Umbilical cord (tissue), 2 donors: ENCODE measurements at places on chromosomes 13 and 19.
A peak's percentile ranks its signal among the peaks of the same experiment; 100 is the strongest.

DNA sequence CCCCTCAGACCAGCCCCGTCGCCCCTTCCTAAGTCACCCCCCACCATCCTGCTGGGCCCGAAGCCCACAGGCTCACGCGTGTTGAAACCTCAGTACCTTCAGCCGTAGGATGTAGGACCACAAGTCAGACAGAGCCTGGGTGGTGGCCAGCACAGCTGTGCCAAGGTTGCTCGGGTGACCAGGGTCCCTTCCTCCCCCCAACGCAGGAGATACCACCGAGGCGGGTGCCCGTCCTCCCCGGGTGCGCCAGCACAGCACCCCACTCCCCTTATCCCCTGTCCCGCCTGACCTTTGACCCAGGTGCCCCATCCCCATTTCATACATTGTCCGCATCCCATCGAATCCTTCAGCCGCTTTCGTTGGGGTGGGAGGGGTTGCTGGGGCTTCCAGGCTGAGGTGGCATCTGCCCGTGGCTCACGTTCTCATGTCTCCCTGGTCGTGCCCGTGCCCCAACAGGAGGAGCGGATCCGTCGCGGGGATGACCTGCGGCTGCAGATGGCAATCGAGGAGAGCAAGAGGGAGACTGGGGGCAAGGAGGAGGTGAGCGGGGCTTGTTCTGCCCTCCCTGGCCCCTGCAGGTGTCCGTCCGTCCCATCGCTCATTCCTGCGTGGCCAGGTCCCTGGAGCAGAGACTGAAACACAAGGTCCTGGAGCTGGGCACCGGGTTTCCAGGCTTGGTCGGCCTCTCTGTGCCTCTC lies 14.5 kb downstream of the EPN1 start:
- DNase-seq: no peak

DNA sequence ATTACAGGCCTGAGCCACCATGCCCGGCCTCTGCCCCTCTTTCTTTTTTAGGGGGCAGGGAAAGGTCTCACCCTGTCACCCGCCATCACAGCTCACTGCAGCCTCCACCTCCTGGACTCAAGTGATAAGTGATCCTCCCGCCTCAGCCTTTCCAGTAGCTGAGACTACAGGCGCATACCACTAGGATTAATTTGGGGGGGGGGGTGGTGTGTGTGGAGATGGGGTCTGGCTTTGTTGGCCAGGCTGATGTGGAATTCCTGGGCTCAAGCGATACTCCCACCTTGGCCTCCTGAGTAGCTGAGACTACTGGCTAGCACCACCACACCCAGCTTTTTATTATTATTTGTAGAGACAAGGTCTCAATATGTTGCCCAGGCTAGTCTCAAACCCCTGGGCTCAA lies 4.2 kb downstream of the APOE start:
- no peak for DNase-seq

GRCh38 chr19:51430221-51430620 lies 12.8 kb upstream of the SIGLEC10 start:
- DNase-seq: no peak

GRCh38 chr13:113098162-113098732 lies 7.3 kb upstream of the F7 start:
- DNase-seq: peak; percentile 16

- DNase-seq: no peak
These were observed 75.0 kb upstream of the VSTM2B start for GRCh38 chr19:29450812-29451211.

GRCh38 chr19:32692727-32693061 lies 1.1 kb downstream of the NUDT19 start:
- no peak for DNase-seq

DNA sequence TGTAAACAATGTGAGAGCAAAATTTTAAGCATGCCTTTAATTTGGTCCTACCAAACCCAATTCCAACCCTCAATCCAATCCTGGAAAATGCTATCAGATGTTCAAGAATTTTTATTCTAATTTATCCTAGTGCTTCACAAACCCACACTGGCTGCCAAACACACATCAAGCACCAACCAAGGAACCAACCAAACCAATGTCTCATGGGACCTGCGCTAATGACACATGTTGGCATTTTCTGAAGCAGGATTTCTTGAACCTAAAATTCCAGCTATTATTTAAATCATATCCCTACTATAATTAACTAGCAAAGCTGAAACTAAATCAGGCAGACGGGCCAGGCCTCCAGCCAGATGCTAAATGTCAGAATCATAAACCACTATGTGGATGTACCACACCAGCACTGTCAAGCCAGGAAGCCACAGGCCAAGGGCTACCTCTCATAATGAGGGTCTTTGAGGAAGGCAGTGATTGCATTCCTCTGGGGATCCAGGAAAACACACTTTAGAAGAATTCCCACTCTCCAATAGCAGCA lies 5.8 kb downstream of the LATS2 start:
- DNase-seq: no peak

- DNase-seq: no peak
These were observed 12.8 kb downstream of the IQCN start for GRCh38 chr19:18261474-18261873.

- DNase-seq: no peak
These were observed 1.4 kb downstream of the TLE6 start for GRCh38 chr19:2978772-2979171.

DNA sequence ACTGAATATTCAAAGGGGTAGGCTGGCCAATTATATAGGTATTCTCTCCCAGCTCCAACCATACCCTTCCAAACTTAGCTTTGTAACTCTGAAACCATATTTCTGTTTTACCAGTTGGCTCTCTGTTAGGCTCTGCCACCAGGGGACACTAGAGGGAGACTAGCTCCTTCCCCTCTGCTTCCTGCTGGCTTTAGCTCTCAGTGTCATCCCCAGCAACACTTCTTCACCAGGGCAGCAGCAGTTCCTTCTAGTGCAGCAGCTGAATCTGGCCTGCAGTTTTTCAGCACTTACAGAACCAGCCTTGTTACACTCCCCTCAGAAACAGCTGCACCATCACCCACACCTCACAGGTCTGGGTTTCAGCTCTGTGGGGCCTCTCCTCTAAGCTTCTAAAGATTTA lies 51.0 kb upstream of the DOCK9 start:
- DNase-seq: no peak

- no peak for DNase-seq
These were observed 9.1 kb downstream of the AP2A1 start for GRCh38 chr19:49775742-49776370.

DNA sequence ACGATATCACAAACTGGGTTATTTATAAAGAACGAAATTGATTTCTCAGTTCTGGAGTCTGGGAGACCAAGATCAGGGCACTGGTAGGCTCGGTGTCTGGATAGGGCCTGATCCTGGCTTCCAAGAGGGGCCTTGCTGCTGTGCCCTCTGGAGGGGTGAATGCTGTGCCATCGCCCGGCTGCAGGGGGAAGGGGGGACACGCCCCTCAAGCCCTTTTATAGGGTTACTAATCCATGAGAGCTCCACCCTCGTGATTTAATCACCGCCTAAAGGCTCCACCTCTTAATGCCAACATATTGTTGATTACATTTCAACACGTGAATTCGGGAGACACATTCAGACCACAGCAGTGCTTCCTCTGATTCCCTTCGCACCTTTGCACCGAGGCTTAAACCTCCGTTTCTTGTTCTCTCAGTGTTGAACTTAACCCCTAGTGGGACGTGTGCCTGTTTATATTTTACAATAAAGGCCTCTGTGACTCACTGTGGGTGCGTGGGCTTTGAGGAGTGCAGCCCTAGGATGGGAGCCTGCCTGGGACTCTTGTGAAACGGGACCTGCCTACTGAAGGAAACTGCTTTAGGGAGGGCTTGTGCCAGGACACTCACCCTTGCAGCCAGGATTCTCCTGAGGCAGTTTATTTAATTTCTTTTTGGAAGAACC lies 52.4 kb upstream of the SPATA13 start:
- no peak for DNase-seq

- DNase-seq: no peak
These were observed 661 bp downstream of the KCNJ14 start for GRCh38 chr19:48455908-48456562.

DNA sequence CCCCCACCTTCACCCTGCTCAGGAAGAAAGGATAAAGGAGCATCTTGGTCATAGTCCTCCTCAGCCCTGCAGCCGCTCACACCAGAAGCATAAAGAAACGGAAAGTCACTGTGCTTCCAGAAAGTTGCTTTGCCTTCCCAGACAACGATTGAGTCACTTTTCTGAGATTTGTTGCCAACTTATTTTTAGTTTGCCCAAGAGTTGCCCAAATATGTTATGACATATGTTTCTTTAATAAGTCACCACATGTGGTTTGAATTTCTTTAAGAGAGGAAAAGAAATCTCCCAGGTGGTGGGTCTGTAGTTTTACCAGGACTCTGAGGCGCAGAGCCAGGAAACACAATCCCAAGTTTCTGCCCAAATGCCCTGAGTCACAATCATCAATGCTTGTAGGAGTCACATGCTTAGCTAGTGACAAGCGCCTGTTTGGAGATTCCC lies 63.4 kb upstream of the LRCH1 start:
- DNase-seq: peak; percentile 58

DNA sequence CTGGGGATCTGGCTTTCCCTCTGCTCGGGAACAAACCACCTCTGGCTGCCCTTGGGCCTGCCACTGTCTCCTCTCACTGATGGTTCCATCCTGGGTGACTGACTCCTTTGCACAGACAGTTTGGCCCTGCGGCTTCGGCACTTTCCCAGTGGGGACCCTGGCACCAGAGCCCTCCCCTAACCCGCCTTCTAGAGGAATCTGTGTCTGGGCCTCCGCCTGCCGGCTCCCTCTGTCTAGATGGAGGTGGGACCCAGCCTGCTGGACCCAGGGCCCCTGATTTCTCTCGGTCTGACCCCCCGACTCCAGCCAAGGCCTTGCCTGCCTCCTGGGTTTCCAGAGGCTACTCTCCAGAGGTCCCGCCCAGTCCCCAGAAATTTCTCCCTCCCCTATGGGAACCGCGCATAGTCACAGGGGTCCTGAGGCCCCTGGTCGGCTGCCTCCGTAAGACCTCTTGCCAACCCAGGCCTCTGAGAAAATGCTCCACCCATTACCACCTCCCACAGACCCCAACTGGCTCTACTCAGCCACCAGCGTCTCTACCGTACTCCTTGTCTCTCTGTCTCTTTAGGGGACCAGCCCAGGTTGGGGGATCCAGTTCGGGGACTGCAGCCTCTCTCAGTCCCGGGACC lies 2.7 kb downstream of the CCDC106 start:
- DNase-seq: no peak

- DNase-seq: no peak
These were observed 262 bp downstream of the COX7A1 start for GRCh38 chr19:36152019-36152351.

GRCh38 chr13:50132904-50133357 lies 117.7 kb downstream of the KCNRG start:
- no peak for DNase-seq

DNA sequence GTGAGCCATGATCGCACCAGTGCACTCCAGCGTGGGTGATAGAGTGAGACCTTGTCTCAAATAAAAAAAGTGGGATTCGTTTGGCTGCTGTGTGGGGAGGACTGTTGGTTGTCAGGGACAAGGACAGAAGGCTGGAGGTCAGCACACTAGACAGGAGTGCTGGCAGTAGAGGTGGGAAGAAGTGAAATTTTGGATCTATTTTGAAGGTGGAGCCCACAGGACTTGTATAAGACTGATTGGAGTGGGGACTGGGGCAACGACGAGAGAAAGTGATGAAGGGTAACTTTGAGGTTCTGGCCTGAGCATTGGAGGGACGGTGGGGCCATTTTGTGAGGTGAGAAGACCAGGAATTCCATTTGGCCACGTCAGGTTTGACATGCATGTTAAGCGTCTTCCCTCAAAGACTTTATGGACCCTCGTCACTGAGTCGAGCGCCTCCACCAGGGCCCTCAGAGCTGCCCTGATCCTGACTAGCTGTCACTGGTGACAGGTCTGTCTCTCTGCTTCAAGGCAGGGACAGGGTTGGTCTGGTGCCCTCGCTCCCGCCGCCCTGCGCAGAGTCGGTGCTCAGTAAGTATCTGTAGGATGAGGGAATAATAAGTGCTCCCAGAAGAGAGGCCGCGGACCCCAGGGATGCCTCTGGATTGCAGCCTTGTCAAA lies 673 bp downstream of the CTU1 start:
- DNase-seq: no peak

DNA sequence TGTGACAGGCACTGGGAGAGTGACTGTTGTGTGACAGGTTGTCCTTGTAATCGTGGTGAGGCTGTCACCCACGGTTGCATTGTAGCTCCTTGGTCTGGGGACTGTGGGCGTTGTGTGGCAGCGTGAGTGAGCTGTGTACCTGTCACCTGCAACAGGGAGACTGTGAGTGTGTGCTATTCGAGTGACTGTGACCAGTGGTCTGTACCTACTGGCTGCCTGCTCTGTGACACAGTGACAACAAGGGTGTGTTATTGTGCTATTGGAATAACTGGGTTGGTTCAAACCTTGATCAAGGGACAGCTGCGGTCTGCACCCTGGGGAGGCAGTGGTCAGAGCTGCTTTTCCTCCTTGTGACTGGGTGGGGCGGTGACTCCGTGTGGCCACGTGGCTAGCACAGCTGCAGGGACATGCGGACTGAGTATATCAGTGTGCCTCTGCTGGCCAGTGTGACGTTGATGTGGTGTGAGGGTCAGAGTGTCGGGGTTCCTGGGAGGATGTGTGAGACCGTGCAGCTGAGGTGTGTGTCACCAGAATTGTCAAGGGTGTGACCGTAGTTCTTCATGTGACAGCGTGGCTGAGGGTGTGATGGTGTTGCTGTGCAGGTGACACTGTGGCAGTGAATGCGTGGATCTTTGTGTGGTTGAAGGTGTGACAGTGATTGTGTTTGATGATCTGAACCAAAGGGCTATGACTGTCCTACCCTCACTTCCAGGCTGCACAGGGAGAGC lies 10.1 kb upstream of the NFIX start:
- no peak for DNase-seq

- DNase-seq: no peak
These were observed 28.0 kb downstream of the GGACT start for GRCh38 chr13:100560498-100561157.

DNA sequence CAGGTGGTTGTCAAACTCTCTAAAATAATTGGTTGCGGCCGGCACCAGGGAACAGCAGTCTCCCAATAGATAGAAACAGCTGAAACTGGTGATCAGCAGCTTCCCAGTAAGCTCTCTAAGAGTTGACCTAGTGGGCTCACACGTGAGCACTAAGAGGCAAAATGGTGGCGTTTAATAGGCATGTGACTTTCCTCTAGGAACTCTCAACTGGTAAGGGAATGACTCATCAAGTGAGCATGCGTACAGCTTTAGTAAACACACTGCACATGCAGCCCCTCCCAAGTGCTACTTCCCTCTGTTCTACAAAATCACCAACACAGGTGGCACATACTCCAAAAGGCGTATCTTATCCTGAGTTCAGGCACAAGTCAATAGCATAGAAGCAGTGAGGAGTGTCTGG lies 41.7 kb downstream of the TNFSF11 start:
- no peak for DNase-seq

GRCh38 chr13:22562116-22562515 lies 618.7 kb upstream of the SGCG start:
- DNase-seq: no peak

DNA sequence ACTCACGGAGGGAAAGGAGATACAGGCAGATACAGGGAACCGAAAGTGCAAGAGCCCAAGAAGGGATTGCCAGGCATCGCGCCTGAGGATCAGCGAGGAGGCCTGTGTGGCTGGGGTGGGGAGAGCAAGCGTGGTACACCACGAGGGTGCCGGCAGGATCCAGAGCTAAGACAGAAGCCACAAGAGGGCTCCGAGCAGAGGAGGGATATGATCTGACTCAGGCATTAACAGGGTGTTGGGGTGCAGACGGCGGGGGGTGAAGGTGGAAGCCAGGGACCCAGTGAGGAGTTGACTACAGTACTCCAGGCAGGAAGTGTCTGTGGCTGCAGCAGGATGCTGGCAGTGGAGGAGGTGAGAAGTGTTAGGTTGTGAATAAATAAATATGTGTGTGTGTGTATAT lies 5.4 kb upstream of the PPP1R37 start:
- DNase-seq: no peak

GRCh38 chr13:35157143-35157755 lies 215.2 kb downstream of the NBEA start:
- peak; percentile 69 for DNase-seq
